Lung microvascular endothelial cell (primary cell): ENCODE measurements at places on chromosomes 5 and 9.
A peak's percentile ranks its signal among the peaks of the same experiment; 100 is the strongest.

DNA sequence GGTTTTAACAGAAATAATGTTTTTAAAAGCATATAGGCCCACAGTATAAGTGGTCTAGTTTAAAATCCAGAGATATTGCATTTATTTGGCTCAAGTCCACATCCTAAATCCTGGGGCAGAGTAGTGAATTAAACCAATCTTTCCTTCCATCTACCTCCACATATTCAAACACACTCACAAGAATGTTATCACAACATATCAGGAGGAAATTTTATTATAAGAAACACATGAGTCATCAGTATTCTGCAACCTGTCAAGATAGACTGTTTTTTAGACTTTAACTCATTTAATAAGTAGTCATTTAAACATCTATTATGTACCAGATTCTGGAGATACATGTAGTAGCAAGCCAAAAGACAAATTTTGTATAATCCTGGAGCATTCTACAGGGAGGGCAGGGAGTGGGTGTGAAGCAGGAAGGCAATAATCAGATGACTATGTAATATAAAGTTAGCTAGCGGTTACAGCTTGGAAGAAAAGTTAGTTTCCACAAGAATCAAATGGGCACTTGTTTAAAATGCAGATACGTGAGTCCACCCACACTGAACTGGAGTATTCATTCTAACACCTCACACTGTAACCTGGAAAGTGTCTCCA is 187.3 kb upstream of the PIK3R1 start:
- no peak for DNase-seq

DNA sequence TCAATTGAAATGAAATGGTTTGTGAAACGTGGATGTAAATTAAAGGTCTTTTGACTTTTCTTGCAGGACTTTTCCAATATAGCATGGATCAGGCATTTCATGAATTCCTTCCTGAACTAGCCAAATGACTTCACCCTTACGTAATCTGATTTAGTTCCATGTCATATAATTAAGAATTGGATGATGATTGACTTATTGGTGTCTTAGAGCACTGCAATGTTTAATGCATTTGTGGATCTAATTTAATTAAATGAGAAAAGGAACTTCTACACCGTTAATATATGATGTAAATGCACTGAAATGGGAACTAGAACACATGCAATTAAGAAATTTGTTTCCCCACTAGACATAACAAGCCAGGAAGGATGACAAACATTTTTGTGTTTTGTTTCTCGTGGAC is 228.8 kb downstream of the FBXL7 start:
- no peak for DNase-seq

- peak; percentile 67 for DNase-seq
These were observed 288.7 kb downstream of the FBXL17 start for GRCh38 chr5:108093186-108093585.

GRCh38 chr9:94445863-94446262 is 109.0 kb upstream of the PCAT7 start:
- DNase-seq, result peak; percentile 32

- no peak for DNase-seq
These were observed 39.3 kb downstream of the NTNG2 start for GRCh38 chr9:132201139-132201538.

- DNase-seq, result no peak
These were observed 41.6 kb upstream of the ALDOB start for GRCh38 chr9:101477214-101477613.

DNA sequence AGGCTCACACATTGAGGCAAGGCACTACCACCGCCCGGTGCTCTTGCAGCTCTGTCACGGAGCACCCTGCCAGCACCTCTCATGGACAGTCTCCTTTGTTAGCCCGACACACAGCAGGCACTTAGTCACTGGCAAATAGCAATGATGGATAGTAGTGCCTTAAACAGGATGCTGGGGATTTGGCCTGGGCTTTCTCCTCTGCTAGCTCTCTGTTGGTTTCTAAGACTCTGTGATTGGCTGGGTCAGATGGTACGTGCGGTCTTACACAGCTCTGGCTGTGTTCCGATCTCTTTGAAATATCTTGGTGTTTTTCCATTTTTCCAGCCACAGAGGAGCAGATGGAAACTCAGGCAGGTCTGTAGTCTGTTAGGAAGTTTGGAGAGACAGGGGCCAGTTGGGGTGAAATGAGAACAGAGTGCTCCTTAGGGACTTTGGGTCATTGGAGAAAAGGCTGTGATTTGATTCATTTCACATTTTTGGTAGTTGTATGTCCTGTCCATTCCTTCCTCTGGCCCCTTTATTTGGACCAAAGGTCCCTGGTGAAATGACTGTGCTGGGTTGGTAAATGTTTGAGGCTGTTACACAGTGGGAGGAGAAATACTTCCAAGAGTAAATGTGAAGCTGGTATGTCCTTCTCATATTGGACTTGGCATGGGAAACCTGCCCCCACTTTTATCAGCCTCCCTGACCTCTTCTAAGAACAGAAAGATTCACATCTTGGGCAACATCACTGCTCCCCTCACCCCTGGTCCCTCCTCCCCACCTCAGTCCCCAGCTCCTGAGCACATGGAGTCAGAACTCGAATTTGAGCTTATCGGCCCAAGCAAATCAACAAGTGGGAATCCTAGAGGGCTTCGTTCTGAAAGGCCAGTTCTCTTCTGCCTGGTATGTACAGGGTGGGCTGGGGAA is 3.4 kb downstream of the SMIM3 start:
- peak; percentile 88 for DNase-seq

DNA sequence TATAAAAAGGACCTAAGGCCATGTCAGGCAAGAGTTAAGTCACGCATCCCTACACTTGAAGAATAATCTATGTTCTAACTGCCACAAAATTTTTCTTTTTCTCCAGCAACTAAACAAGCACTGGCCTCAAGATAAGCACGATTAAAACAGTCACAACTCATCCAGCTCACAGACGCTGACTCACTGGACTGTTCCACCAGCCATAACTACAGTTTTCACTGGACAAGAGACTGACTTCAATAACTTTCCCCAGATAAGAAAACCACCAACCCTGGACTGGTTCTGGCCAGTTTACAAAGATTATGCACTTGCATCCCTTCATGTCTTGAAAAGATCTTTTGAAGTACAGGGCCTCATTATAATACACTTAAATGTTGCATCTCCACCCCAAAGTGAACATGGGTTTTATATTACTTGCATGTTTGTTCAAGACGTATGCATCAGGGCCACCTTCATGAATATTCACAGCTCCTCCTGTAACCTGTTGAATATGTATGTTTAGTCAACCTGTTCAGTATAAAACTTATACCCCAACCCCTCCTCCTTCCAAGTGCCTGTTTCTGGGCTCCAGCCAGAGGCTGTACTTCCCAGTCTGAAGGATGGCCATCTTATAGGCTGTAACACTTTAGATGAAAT is 129.3 kb upstream of the EPB41L4A start:
- DNase-seq, result no peak

DNA sequence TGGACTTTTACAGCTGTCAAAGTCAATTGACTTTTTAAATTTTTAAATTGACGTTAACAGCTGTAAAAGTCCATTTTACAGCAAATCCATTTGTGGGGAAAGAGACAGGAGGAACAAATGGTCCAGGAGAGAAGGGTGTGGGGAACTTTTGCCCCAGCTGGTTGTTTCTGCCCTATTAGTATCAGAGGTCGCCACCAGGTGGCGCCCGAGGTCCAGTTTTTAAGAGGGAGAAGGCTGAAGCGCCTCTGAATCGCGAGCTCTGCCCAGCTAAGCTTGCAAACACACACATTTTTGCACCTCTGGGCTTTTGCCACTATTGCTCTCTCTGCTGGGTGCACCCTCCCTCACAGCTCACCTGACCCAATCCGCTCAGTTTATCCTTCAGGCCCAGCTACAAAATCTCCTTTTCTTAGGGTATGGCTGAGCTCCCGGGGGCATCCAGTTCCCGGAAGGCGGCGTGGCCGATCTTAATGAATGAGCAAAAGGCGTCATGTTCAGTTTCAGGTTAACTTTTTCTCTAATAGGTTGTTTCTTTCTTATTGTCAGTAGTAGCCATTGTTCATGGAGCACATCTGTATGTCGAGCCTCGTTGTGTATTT is 6.3 kb upstream of the TTLL11 start:
- DNase-seq, result peak; percentile 73

GRCh38 chr5:35195472-35195852 is 34.8 kb downstream of the PRLR start:
- DNase-seq, result no peak

DNA sequence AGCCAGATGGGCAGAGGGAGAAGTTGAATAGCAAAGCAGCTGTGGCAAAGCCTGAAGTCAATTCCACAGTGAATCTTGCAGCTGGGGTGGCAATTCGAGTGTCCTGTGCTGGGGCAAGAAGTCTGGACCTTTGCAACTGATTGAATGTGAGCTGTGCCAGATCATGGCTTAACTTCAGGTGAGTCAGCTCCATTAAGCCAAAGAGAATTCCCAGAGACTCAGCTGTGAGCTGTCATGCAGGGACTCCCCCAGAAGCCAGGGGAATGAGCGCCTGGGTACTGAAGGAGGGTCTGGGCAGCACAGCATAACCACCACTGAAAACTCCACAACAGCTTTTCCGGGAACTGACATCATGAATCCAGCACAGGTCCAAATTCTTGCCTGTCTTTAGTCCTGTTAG is 153.5 kb upstream of the TRPC7 start:
- no peak for DNase-seq

DNA sequence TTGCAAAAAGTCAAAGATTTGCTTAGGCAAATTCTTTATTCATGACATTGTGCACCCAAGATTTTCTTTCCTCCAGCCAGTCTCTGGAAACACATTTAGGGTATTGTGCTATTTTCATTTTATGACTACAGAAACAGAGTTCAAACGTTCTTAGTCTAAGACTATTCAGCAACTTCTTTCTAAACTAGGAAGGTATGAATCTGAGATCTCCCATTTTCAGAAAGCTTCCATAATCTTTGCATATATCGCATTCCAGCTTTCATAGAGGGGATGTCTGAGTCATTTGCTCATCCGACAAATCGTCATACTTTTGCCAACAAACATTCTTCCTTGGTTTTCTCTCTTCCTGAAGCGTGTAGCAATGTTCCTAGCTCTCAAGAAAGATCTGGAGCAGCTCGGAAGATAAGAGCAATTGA is 1.6 kb upstream of the PAPPA start:
- DNase-seq, result no peak

DNA sequence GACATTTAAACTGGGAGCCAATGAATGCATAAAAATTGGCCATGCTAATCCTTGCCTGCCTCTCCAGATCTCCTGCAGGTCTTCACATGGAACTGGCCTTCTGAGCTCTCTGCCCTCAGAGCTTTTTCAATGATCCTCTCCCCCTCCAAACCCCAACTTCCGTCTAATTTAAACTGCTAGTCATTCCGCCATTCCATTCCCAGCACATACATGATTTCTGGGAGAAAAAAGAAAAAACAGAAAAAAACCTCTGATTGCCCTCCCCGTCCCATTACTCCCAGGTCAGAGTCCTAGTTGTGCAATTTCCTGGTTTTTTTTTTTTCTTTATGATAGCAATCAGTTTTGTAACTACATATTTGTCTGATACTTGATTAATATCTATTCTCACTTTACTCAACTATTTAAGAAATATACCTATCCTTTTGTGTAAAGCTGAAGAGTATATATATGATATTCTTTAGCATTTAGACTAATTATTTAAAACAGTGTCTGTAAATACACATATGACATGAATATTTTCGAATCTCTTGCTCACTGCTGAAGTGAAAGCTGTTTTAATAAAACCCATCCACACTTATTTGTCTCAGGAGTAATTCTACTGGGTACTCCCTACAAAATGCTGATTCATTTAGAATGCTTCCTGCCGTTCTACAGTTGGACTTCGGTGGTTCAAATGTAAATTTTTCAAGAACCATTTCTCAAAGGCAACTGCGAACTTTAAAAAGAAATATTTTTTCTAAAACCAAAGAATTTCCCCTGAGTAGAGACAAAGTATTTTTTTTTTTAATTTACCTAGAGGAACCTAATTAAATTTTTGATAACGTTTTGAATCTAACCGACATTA is 1.6 kb downstream of the HINT1 start:
- DNase-seq, result peak; percentile 69

GRCh38 chr5:115069087-115069968 is 100.4 kb downstream of the TRIM36 start:
- peak; percentile 67 for DNase-seq

- no peak for DNase-seq
These were observed 351.4 kb upstream of the FTMT start for GRCh38 chr5:121500310-121500709.

DNA sequence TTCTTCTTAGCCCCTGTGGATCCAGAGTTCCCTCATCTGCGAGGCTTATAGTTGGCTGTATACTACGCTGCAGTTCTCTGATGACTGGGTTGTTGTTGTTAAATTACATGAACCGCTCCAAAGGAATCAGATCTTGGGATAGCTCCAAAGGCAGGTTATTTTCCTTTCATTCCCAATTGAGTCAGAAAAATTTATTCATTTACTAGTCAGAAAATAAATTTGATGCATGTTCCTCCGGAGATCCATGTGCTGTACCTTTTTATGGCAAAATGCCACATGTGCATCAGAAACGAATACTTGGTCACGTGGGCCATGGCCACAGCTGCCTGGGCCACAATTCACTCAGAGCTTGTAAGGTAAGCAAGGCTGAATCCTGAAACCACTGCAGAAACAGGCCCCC is 304.0 kb downstream of the NR2F1-AS1 start:
- DNase-seq, result no peak

DNA sequence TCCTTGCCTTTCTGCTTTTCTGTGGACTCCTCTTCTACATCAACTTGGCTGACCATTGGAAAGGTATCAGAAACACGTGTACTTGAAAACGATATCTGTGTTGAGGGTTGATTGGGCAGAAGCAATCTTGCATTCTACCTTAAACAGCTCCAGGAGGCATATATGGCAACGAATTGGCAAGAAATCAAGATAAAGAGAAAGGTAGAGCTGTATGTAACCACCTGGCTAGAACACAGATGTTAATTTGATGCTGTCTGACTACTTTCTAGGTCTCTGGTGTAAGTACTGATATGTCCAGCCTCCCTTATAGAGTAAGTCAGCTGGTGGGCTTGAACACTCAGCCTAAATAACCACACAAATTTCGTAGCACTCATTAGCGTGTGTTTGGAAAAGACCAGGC is 1.3 kb downstream of the MAN1B1 start:
- DNase-seq, result no peak
